ENCODE measurements at places on chromosomes 2 and 18.

DNA sequence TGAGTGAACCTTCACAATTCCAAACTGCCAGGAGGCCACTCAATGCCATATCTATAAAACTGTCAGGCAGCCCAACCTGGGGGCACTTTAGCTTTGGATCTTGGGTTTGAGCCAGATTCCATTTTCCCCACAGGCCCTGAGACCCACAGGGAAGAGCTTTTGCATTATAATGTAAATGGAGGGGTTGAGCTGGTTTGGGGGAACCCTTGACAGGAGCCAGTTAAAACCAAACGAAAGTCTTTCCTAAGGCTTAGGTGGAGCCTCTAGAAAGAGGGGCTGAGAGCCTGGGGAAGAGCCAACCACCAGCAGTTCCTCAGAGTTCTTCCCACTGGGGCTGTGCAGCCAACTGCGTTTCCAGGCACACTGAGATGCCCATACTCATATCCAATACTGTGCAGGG lies 42.7 kb downstream of the BCL11A start:
- DNase-seq: no peak

DNA sequence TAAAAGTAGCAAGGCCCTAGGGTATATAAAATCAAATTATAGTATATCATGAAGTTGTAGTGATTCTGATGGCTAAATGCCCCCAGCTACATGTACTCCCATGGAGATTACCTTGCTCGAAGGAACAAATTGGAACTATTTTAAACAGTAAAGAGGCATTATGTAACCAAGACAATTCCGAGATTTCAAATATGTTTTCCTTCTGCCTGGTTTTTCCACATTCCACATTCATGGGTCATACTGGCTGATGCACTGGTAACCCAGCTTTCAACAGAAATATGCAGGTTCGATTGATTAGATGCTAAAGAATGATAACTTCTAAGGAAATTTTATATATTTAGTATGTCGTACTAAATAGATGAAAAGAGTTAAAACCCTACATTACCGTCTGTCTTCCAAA lies 62.3 kb upstream of the MGAT4A start:
- DNase-seq: no peak

- no peak for DNase-seq
These were observed 284.1 kb downstream of the IRS1 start for GRCh38 chr2:226515344-226516055.

GRCh38 chr2:172693037-172693436 lies 42.6 kb upstream of the RAPGEF4 start:
- peak; percentile 96 for DNase-seq

DNA sequence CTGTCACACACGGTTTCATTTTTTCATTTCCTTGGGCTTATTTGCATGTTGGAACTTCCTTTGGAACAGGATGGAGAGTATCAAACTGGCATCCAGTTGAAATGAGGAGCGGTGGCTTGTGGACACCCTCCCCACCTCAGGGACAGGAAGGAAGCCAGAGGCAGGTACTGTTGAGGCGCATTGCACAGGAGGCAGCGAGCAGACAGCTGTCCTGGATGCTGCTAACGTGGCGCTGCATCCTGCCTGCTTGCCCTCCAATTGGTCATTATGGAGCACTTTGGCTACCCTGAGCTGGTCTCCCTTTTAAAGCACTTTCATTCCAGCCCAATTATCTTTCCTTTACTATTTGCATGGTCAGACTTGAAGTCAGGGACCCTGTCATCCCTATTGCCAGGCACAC lies 80.7 kb upstream of the ITGA4 start:
- no peak for DNase-seq

DNA sequence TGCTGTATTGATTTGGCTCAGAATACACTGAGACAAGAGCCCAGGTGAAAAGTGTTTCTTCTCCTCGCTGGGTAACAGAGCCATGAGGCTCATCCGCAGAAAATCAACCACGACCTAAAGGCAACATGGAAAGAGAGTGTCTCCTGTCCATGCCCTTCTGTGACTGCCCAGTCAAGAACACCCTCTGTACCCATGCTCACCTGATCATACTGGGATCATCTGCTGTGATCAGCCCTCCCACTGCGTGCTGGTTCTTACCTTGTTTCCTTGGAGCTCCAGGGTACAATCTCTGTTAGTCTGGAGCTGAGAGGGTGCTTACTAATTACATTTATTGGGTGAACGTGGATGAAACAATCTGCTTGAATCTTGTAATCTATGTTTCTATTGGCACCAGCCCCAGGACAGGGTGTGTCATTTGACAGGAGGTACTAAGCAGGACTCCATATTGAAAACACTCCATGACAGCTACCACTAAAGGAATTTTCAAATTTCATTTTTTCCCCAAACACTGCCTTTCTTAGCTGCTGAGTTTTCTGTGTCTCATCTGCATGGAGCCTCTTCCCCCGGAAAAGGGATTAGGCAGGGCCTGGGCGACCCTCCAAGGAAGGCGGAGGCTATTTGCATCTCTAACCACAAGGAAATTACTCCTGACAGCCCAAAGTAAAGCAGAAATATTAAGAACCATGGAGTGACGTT lies 39.7 kb upstream of the GRP start:
- no peak for DNase-seq

DNA sequence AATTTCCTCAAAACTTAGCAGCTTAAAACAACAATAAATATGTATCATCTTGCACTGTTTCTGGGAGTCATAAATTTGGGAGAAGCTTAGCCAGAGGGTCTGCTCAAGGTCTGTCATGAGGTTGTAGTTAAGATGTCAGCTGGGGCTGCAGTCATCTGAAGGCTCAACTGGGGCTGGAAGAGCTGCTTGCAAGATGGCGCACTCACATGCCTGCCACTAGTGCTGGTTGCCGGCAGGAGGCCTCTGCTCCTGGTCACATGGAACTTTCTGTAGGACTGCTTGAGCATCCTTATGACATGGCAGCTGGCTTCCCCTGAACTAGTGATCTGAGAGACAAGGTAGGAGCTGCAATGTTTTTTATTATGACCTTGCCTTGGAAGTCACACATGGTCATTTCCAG lies 215.5 kb upstream of the HAAO start:
- no peak for DNase-seq

DNA sequence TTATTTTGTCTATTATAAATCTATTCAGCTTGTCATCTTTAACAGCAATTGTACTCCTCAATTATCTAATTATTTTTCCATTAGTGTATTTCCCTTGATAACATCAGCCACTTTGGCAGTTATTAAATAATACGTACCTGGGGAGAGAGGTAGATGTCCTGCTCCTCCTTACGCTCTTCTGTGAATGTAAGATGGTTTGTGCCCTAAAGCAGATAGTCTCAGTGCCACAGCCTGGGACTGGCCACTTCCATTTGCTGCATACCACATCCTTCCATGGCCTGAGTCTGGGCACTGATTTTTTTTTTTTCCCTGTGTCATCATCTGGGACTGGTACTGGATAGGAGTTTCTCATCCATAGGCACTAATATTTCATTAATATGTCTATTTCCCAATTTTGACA lies 632.4 kb upstream of the LRRTM4 start:
- no peak for DNase-seq

DNA sequence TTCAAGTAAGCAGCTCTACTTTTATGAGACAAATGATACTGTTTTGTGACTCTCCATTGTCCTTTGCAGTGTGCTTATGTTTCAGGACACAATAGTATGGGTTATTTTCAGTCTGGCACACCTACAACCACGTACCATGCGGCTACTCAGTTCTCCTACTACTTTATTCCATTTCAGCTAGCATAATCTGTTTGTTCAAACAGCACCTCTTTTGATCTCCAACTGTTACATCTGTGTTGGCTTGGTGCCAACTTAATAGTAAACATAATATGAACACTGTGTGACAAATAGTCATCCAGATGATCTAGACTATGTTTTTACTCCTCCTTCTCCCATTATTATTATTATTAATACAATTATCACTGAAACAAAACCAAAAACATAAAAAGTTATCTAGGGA lies 40.5 kb downstream of the MYO3B start:
- no peak for DNase-seq

DNA sequence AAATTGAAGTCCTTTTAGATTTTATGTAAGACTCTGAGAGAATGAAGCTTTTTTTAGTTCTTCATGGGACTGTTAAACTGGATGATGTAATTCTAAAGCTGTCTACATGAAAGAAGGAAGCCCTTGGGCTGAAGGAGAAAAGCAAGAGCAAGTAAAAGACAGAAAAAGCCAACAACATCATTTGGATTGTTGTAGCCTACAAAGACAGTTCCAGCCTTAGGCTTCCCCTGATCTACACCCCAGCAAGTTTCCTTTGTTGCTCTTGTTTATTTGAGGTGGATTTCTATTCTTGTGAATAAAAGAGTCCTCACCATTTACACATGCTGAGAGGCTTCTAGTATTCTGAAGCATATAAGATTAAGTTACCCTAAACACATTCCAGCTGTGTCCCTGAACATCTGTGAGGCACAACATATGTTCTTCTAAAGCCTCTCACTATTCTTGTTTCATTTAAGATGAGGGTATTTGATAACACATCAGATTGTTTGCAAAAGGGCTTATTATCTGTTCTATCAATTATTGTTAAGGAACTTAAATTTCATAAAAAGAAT lies 377.8 kb downstream of the LNPK start:
- no peak for DNase-seq

GRCh38 chr18:70221915-70222278 lies 16.4 kb upstream of the RTTN start:
- DNase-seq: no peak

DNA sequence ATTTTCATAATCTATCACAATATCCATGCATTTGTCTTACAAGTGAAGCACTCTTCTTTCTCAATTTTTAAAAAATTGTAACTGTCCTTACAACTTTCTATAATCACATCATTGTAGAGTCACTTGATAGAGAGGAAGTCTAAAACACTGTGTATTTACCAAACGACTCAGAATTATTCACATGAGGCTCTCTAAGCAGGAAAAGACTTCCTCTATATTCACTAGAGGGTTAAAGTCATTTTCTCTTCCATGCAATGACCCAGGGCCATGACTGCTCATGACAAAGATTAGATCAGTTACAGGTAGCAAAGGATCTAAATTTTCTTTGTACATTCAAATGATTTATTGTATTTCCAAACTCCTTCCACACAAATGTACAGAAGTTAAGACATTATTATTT lies 9.0 kb upstream of the SLC1A4 start:
- no peak for DNase-seq

GRCh38 chr2:23250371-23250770 lies 134.6 kb upstream of the KLHL29 start:
- no peak for DNase-seq

DNA sequence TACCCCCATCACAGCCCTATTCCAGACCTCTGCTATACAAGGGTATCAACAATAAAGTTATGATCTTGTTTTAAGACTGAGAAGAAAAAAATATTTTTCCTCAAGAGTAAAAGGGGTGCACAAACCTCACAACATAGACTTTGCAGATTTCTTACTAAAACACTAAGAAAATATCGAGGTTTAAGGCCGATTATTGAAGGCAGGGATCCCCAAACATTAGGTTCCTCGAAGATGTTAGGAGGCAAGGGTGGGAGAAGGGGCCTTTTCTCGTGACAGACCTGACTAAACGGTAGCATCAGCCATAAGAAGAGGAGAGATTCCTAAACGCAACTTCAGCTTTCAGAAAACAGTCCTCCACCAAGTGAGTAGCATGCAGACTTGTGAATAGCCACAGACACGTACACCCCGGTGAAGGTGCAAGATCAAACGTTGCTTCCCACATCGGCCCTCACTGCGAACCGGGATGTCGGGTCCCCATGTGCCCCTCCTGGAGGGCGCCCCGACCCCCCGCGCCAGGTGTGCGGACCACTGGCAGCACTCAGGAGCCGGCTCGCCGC lies 678 bp downstream of the PIAS2 start:
- no peak for DNase-seq

- no peak for DNase-seq
These were observed 92.5 kb upstream of the RBBP8 start for GRCh38 chr18:22840606-22841144.

DNA sequence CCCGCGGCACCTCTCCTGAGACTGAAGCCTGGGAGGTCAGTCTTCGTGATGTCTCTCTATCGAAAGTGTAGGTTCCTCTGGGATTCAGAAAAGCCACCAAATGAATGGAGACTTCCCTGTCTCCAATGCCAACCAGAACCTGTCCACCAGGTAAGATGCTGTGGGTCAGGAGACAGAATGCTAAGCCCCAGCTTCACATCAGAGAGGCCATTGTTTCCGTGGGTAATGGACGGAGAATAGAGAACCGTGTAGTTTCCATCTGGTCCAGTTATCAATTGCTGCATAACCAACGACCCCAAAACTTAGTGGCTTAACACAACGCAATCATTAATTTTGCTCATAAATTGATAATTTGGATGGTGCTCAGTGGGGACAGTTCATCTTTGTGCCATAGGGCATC lies 93.5 kb downstream of the DDX1 start:
- DNase-seq: no peak

GRCh38 chr18:43635397-43635796 lies 358.1 kb upstream of the SYT4 start:
- DNase-seq: no peak

DNA sequence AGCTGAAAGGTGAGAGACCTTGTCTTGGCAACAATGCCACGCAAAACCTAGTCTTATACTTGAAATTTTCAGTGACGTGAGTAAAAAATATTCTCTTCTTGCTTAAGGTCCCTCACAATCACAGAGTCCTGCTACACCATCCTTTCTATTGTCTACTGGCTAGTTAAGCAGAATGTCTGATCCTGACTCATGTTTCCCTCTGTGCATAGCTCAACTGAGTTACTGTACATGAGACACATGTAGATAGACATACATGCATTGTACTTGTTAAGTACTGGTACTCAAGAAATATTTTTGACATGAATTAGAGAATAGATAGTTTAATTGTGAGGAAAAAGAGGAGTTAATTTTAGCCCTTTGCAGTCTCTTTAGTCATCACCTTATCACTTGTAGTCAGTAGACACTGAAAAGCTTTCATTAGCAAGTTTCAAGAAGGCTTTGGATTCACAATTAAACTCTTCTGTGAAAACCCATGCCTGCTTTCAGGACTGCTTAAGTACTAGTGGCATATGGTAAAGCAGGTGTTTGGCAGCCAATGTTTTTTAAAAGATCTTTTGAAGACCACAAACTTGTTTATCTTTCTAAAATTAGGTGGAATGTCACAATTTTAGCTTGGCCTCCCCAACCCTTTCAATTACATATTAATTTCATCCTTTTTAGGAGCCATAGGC lies 158.7 kb upstream of the CCDC150 start:
- no peak for DNase-seq

- DNase-seq: no peak
These were observed 158.5 kb upstream of the REV1 start for GRCh38 chr2:99648178-99648844.

- DNase-seq: peak; percentile 12
These were observed 437.6 kb downstream of the DLGAP1 start for GRCh38 chr18:4017480-4017879.

All from NCI-H460 (cell line).